ENCODE measurements at places on chromosomes 11 and 22.

DNA sequence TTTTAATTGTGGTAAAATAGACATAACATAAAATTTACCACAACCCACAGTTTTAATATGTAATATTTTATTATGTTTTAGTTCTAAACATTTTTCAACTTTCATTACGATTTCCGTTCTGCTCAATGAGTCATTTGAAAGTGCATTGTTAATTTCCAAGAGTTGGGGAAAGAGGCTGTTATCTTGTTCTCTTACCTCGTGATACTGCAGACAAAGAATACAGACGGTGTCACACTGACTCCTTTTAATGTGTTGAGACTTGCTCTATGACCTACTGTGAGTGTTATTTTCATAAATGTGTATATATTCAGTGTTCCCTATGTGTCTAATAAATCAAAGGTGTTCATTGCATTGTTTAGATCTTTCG lies 10.8 kb upstream of the RAC2 start:
- DNase-seq, result no peak

GRCh38 chr11:135031205-135031989 lies 619.4 kb upstream of the B3GAT1 start:
- no peak for DNase-seq

GRCh38 chr11:119608781-119609180 lies 120.2 kb downstream of the NECTIN1 start:
- DNase-seq, result no peak

DNA sequence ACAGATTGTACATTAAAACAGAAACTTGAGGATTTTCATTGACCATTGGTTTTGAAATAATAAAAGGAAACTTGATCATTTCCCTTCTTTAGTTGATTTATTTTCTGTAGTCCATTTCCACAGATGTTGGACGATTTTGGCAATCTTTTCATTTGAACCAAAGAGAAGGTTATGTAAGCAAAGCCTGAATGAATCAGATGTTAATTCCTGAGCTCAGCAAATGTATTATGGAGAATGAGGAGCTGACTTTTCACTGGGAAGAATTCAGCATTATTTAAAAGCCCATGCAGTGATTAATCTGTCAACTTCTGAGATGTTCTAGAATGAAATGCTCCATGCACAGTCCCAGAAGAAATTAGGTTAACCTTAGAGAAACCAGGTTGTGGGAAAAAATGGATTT lies 29.0 kb downstream of the ELMOD1 start:
- DNase-seq, result no peak

DNA sequence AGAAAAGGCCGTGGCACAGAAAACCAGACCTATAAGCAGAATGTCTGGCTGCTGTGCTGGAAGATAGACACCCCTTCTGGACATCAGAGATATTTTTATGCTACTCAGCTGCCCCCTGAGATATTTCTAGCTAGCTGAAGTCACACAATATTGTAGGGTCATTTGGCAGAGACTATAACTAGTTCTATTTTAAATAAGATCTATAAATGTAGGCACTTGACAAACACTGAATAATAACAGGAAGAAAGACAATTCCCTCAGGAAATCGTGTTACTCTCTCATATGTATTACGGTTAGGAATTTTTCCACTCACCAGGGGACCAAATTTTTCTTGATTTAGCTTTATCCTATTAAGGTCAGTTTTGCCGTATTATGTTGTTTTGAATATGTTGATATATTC lies 845.4 kb downstream of the OPCML start:
- no peak for DNase-seq

DNA sequence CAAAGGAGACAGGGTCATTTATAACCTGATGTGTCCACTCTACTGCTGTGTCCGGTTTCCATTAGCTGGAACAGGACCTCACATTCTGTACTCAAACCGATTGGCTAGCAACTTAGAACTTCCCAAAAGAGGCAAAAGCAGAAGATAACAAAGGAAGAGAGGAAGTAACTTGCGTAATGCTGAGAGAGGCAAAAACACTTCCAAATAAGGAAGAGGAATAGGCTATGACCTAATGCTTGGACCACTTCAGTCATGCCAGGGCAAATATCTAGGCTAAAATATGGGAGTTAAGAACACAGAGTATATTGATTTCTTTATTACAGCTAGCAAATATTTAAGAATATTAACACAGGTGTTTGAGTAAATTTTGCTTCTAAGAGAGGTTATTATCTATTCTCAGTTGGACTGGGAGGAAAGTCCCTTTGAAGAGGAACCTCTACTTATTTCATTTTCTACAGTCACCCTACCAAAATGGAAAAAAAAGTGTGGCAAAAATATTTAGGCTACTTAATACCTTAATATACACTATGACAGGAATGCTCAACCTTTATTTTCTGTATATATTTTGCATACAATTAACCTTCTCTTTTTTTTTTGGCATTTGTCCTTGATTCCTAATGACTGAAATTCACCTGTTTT lies 499.8 kb upstream of the CHORDC1 start:
- DNase-seq, result no peak

GRCh38 chr22:25840891-25841290 lies 98.9 kb downstream of the MYO18B start:
- DNase-seq, result no peak

DNA sequence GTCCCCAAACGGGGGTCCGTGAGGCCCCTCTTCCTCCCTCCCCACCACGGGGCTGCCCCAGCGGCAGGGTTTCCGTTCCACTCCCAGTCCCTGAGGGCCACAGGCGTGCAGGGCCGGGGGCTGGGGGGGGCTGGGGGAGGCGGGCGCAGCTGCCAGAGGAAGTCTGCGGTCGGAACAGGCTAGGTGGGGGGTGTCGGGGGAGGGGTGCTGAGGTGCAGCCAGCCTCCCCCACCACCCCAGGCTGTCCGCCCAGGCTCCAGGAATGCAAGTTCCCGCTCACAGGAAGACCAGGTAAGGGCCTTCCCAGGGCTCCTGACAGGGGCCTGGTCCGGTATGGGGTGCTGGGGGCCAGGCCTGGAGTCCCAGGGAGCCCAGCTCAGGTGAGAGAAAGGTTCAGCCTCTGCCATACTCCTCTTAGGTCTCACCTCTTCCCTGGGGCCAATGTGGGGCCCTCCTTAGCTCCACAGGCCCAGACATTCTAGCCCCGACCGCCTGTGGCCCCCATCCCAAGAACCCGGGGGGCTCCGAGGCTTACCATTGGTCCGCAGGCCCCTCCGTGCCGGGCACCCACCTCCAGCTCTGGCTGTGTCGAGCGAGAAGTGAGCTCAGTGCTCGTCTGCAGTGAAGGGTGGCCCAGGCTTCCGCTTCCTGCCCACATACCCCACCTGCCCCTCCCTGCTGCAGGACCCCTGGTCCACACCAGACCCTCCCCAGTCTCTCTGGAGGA lies at the start of gene PTPRCAP:
Gene PTPRCAP (minus strand): TSS at position 601 of the 727 bp plus-strand sequence. CDS start 63 bp downstream, at position 538.
- peak; percentile 80 for DNase-seq

DNA sequence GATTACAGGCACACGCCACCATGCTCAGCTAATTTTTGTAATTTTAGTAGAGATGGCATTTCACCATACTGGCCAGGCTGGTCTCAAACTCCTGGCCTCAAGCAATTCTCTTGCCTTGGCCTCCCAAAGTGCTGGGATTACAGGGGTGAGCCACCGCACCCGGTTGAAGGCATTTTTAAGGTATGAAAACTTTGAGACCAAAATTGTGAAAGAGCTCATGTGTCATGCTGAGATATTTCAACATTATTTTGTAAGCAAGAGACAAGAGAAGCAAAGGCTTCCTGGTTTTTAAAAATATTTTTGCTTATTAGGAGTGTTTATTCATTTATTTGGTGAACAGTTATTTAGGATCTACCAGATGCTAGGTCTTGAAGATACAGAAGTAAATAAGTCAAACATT lies 6.8 kb downstream of the NHERF4 start:
- no peak for DNase-seq

- no peak for DNase-seq
These were observed 40.5 kb downstream of the SGSM3 start for GRCh38 chr22:40410731-40411505.

GRCh38 chr11:14065141-14065540 lies 102.6 kb downstream of the SPON1 start:
- no peak for DNase-seq

GRCh38 chr11:355581-356458 lies 13.5 kb upstream of the B4GALNT4 start:
- DNase-seq, result peak; percentile 80

GRCh38 chr11:112751772-112752171 lies 209.4 kb upstream of the NCAM1 start:
- no peak for DNase-seq

- DNase-seq, result no peak
These were observed 104.2 kb downstream of the WT1 start for GRCh38 chr11:32331098-32331497.

- no peak for DNase-seq
These were observed 37.2 kb downstream of the CELSR1 start for GRCh38 chr22:46500201-46500600.

DNA sequence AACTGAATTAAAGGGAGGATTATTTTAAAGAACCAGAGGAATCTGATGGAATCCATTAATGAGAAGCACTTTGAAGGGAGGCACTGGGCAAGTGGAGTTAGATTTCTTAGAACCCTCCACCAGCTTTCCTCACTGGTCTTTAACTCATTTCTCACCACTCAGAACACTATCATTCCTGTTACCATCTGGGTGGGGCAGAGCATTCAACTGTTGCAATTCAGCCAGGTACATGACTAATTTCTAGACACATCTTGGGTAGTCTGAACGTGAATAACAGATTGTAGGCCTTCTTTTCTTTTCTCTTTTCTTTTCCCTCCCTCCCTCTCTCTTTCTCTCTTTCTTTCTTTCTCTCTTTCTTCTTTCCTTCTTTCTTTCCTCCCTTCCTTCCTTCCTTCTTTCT lies 15.5 kb upstream of the MMP1 start:
- DNase-seq, result no peak

- DNase-seq, result no peak
These were observed 61.6 kb downstream of the LRP5 start for GRCh38 chr11:68373815-68374501.

GRCh38 chr11:44590769-44591168 lies 25.3 kb downstream of the CD82 start:
- DNase-seq, result no peak

GRCh38 chr11:7894251-7894650 lies 36.8 kb downstream of the OR10A6 start:
- no peak for DNase-seq

GRCh38 chr11:75869661-75870455 lies 54.8 kb downstream of the UVRAG start:
- DNase-seq, result no peak

DNA sequence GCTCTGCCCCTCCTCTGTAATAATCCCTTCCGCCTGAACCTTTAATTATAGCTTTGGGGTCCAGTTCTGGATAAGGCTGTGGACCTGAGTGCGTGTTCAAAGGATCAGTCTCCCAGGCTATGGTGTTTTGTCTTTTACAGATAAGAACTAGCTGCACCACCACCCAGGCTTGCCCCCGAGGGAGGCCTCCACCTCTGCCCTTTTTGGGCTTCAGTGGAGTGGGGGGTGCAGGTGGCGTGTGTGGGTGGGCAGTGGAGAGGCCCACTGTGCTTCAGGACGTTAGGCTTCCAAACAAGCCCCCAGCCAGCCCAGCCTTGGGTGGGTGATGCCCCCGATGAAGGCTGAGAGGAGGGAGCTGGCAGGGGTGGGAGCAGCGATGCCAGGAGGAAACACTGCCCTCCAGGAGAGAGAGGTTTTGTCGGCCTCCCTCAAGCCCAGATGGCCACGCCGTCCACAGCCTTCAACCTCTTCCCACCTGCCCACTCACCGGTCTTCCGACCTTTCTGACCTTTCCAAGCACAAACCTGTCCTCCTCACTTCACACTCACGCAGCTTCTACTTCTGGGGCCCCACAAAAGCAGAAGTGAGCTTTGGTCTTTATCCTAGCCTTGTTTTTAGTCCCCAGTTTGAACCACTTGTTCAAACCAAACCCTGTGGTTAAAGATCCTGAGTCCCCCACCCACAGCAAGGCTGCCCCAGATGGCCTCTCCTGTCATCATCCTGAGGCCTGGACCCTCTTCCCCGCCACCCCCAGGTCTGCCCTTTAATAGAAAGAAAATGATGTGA lies 20.4 kb downstream of the PSMD13 start:
- DNase-seq, result no peak

DNA sequence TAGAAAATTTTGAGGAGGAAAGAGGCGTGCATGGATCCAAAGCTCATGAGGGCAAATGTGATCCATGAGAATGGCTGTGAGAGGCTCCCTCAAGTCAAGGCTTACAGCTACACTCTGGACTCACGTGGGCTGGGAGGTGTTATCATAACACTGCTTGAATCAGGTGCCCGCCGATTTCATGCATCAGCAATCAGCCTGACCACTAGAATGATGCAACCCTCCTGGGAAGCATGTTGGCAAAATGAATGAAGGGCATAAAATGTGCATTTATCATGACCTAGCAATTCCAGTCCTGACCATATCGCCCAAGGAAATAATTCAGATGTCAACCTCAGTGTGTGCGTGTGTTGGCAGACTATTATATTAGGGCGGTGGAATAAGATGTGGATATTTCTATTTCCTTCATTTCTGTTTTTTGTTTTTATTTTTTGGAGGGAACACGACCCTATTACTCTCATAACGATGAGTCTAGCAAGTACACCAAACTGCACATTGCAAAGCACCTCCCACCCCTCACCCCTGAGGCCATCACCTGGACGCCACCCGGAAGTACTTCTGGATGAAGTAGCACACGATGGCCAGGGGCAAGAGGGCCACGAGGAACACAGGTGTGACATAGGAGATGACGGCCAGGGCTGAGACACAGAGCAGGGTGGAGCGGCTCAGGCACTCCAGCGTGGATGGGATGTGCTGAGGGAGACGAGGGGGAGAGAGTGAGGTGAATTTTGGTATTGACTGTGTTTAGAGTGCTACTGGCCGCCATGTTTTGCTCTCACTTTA lies 15.7 kb upstream of the KCNJ11 start:
- DNase-seq, result no peak

- DNase-seq, result peak; percentile 29
These were observed 22.1 kb downstream of the GGTLC2 start for GRCh38 chr22:22666307-22667091.

DNA sequence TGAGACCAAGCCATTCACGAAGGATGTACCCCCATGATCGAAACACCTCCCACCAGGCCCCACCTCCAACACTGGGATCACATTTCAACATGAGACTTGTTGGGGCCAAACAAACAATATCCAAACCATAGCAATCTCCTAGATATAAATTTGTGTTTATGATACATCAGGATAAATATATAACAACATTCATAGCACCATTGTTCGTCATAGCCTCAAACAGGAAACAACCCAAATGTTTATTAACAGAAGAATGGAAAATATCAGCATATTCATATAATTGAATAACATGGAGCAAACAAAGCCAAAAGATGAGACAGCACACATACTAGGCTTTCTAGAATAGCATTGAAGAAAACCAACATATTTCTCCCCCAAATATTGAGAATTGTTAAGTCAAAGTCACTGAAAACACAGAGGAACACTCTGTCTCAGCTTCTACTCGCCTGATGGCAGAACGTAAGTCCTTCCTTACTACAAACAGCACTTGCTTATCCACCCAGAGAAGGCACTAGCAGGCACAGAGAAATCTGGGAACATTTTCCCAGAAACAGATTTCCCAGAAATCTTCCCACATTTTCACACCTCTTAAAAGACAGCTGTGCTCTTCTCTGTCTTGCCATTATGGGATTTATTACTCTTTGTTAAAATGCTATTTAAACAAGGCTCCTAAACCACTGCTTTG lies 8.1 kb upstream of the GDPD4 start:
- no peak for DNase-seq

Measured in activated CD4-positive, alpha-beta T cell treated with anti-CD3 and anti-CD28 coated beads, Interleukin-2, amount 50 U/mL, for 16 hours (primary cell).